ENCODE measurements at places on chromosomes 3 and 15.
A peak's percentile ranks its signal among the peaks of the same experiment; 100 is the strongest.

- H3K4me1 ChIP-seq = peaks cover 91% of the 10 kb centered on the region
- no peaks in the 10 kb centered on the region for H3K27me3 ChIP-seq
- H3K4me3 ChIP-seq = no peak overlapping the region
- DNase-seq = no peak
- H3K36me3 ChIP-seq = no peaks in the 10 kb centered on the region
- H3K27ac ChIP-seq = no peak overlapping the region
Observed at GRCh38 chr15:89098281-89098680, 10.0 kb downstream of the ABHD2 start.

DNA sequence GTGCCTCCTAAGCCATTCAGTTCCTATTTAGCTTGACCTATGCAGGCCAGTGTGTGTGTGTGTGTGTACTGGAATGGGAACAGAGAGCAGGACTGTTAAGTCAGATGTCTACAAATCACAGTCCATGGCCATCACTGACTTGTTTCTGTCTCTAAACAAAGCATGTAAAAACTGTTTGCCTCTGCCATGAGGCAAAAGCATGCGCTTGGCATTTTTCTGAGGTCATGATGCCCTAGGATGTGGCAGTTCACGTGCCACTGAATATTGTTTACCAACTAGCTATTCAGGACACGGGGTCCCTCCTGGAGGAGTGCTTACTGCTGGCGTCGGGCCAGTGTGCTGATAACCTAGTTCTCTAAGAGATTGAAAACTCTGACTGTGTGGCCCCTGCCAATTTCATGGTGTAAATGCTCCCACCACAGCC, 8.2 kb upstream of the ATP13A3 start:
- H3K27ac ChIP-seq = no peak overlapping the region
- H3K4me1 ChIP-seq = no peaks in the 10 kb centered on the region
- H3K27me3 ChIP-seq = no peaks in the 10 kb centered on the region
- no peak for DNase-seq
- H3K4me3 ChIP-seq = no peak overlapping the region

DNA sequence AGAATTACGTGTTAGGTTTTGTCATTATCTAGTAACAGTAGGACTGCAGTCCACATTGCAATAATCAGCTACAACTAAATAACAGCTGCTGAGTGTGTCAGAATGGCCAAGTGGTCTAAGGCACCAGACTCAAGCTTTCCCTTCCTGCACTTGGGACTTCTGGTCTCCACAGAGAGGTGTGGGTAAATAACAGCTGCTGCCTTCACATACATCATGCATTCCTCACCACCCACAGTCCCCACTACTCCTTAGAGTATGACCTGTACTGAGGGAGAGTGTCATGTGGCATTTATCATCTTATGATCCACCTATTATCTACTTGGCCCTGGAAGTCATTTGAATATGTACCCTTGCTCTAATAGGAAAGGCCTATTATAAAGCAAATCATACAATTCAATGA, 22.2 kb upstream of the ZMAT3 start:
- no peaks in the 10 kb centered on the region for H3K27me3 ChIP-seq
- no peak overlapping the region for H3K27ac ChIP-seq
- H3K4me1 ChIP-seq = no peaks in the 10 kb centered on the region
- H3K36me3 ChIP-seq = no peaks in the 10 kb centered on the region
- DNase-seq = no peak

GRCh38 chr3:194537732-194538247, 51.0 kb upstream of the ATP13A3 start:
- no peaks in the 10 kb centered on the region for H3K36me3 ChIP-seq
- H3K27me3 ChIP-seq = no peaks in the 10 kb centered on the region
- DNase-seq = peak; percentile 50
- H3K4me1 ChIP-seq = peaks cover 35% of the 10 kb centered on the region
- peak overlapping the region; percentile 83 for H3K27ac ChIP-seq

- H3K4me1 ChIP-seq = peaks cover 5% of the 10 kb centered on the region
- no peaks in the 10 kb centered on the region for H3K27me3 ChIP-seq
- no peak for DNase-seq
Observed at GRCh38 chr15:63288778-63289378, 11.5 kb downstream of the APH1B start.

GRCh38 chr3:50342813-50343633, 2.4 kb upstream of the RASSF1 start:
- H3K27me3 ChIP-seq = no peaks in the 10 kb centered on the region
- no peak overlapping the region for H3K4me3 ChIP-seq
- peaks cover 25% of the 10 kb centered on the region for H3K4me1 ChIP-seq
- no peak overlapping the region for H3K27ac ChIP-seq
- no peaks in the 10 kb centered on the region for H3K36me3 ChIP-seq
- DNase-seq = no peak

DNA sequence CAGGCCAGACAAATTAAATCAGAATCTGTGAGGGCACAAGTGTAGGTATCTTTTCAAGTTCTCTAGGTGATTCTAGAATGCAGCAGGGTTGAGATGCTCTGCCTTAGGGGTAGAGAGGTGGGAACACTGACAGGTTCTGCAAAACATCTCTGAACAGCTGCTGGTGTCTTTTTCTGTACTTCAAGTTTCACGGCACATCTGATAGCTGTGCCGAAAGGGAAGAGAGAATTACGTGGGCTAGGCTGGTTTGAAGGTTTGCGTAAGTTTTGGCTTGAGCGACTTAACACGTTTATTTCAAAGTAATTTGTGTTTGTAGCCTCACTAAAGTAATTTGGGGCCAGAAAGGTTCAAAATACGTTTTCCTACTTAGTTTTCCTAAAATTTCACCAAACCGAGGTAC, 22.5 kb downstream of the PXK start:
- peaks cover 8% of the 10 kb centered on the region for H3K4me1 ChIP-seq
- H3K4me3 ChIP-seq = no peak overlapping the region
- no peaks in the 10 kb centered on the region for H3K36me3 ChIP-seq
- no peaks in the 10 kb centered on the region for H3K27me3 ChIP-seq

DNA sequence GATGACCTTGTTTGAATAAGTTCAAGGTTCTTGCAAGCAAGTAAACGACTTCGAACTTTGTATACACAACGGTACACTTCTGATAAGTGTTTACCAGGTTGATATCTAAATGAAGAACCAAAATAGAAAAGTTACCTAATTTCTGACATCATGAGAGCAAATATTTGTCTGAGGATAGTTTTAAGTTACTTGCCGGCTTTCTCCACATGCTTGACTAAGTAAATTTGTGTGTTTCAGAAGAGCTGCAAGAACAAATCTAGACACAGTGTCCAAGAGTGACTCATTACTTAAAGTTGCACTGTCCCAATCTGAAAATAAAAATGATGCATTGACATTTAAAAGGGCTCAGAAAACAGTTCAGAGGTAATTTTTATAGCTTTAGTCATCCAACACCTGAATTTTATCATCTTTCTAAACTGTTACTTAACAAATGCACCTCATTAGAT, 115.1 kb downstream of the HERC1 start:
- no peak overlapping the region for H3K4me3 ChIP-seq
- H3K27me3 ChIP-seq = no peaks in the 10 kb centered on the region
- DNase-seq = no peak
- peaks cover 25% of the 10 kb centered on the region for H3K4me1 ChIP-seq
- H3K36me3 ChIP-seq = no peaks in the 10 kb centered on the region

- H3K4me3 ChIP-seq = no peak overlapping the region
- no peaks in the 10 kb centered on the region for H3K36me3 ChIP-seq
- H3K27me3 ChIP-seq = no peaks in the 10 kb centered on the region
- no peak overlapping the region for H3K27ac ChIP-seq
Observed at GRCh38 chr3:41370307-41370706, 171.0 kb downstream of the CTNNB1 start.

- no peak overlapping the region for H3K27ac ChIP-seq
- peaks cover 4% of the 10 kb centered on the region for H3K4me1 ChIP-seq
- H3K4me3 ChIP-seq = no peak overlapping the region
- no peaks in the 10 kb centered on the region for H3K27me3 ChIP-seq
- no peak for DNase-seq
Observed at GRCh38 chr15:70617076-70617910, 146.1 kb downstream of the UACA start.

DNA sequence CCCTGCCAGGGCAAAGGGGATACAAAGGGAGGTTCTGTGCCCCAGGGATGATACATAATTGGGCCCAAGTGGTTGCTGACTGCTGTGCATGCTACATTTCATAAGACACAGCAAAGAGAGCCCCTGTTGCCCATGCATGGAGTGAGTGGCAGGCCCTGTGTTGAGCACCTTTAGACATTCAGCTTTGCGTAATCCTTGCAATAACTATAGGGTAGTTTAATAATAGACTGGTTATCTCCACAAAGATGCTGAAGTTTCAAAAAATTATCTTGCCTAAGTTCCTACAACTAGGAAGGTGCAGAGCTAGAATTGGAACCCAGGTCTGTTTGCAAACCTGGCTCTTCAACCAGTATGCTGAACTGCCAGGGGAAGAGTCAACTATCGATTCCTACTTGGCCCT, 1.7 kb upstream of the OGG1 start:
- H3K27me3 ChIP-seq = no peaks in the 10 kb centered on the region
- peaks cover 33% of the 10 kb centered on the region for H3K36me3 ChIP-seq
- H3K27ac ChIP-seq = no peak overlapping the region

- H3K27ac ChIP-seq = no peak overlapping the region
- H3K36me3 ChIP-seq = no peaks in the 10 kb centered on the region
- H3K4me1 ChIP-seq = no peaks in the 10 kb centered on the region
Observed at GRCh38 chr3:113241292-113242095, 30.1 kb downstream of the BOC start.

- no peaks in the 10 kb centered on the region for H3K4me1 ChIP-seq
- H3K27me3 ChIP-seq = no peaks in the 10 kb centered on the region
- DNase-seq = no peak
- no peaks in the 10 kb centered on the region for H3K36me3 ChIP-seq
- H3K27ac ChIP-seq = no peak overlapping the region
- H3K4me3 ChIP-seq = no peak overlapping the region
Observed at GRCh38 chr3:182258538-182259177, 534.6 kb upstream of the ATP11B start.

DNA sequence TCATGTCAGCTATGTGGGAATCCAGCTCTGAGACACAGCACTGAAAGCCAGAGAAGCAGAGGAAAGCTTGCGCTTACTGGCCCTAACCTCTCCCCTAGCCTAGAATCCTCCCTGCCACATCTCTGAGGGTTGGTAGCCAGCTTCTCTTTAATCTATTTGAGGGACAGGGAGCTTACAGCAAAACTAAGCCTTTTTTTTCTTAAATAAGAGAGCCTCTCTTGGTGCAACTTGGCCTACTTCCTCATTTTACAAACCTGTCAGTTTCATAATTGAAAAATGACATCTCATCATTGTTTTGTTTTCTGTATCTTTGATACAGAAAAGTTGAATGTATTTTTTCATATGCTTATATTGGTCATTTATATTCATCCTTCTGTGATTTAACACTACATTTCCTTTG, 193.9 kb downstream of the ZNF621 start:
- no peak overlapping the region for H3K27ac ChIP-seq
- H3K27me3 ChIP-seq = no peaks in the 10 kb centered on the region
- peaks cover 9% of the 10 kb centered on the region for H3K4me1 ChIP-seq
- no peaks in the 10 kb centered on the region for H3K36me3 ChIP-seq

- H3K36me3 ChIP-seq = peaks cover 4% of the 10 kb centered on the region
- no peak overlapping the region for H3K27ac ChIP-seq
- peak; percentile 75 for DNase-seq
- no peak overlapping the region for H3K4me3 ChIP-seq
- peaks cover 20% of the 10 kb centered on the region for H3K4me1 ChIP-seq
Observed at GRCh38 chr3:12934431-12934830, 93.1 kb upstream of the RPL32 start.

DNA sequence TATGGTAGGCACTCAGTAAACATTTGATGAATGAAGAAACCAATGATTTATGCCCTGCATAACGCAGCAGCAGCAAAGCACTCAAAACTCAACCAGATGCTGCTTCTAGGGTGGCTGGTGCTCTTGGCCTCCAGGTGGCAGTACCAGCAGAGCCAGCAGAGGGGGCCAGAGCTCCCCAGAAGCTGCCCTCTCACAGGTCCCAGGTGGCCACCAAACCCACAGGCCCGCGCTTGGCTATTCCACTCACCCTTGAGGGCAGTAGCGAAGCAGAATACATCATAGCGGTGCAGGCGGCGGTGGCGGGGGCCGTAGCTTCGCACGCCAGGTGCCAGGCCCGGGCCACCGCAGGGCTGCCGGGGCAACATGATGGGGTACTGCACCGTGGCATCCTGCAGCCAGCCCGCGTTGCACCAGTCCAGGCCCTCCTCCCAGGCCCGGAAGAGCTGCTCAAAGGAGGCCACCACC, 16.6 kb downstream of the HAPLN3 start:
- peak; percentile 71 for DNase-seq
- H3K36me3 ChIP-seq = no peaks in the 10 kb centered on the region
- H3K27ac ChIP-seq = no peak overlapping the region
- no peaks in the 10 kb centered on the region for H3K4me1 ChIP-seq
- H3K4me3 ChIP-seq = no peak overlapping the region
- no peaks in the 10 kb centered on the region for H3K27me3 ChIP-seq

DNA sequence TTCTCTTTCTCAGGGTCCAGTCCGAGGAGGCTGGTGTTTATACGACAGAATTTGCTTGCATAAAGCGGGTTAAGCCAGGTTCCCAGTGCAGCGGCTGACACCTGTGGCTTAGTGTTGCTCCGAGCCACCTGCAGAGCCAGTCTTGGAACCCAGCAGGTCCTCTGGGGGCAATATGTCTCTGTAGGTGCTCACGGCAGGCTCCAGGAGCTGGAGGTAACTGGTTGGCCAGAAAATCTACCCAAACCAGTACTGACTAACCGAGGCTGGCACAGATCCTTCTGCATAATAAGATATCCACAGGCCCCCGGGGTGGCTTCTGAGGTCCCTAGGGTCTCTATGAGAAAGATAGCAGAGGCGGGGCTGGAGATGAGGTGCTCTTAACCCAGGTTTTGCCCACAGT, 3.2 kb downstream of the MGLL start:
- DNase-seq = no peak
- H3K4me1 ChIP-seq = peaks cover 38% of the 10 kb centered on the region
- no peaks in the 10 kb centered on the region for H3K36me3 ChIP-seq
- no peak overlapping the region for H3K27ac ChIP-seq

DNA sequence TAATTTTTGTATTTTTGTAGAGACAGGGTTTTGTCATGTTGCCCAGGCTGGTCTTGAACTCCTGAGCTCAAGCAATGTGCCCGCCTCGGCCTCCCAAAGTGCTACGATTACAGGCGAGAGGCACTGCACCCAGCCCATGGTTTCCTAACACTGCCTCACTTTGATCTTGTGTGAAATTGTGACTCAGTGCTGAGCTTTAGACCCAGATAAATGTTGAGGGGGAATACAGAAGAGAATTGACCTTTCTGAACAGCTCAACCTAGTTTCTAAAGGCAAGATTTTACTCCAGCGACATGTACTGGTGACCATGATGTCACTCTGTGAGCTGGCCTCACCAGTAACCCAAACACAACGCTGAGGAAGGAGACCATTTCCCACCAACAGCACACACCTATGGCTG, 73.5 kb downstream of the ATP1B3 start:
- H3K36me3 ChIP-seq = no peaks in the 10 kb centered on the region

DNA sequence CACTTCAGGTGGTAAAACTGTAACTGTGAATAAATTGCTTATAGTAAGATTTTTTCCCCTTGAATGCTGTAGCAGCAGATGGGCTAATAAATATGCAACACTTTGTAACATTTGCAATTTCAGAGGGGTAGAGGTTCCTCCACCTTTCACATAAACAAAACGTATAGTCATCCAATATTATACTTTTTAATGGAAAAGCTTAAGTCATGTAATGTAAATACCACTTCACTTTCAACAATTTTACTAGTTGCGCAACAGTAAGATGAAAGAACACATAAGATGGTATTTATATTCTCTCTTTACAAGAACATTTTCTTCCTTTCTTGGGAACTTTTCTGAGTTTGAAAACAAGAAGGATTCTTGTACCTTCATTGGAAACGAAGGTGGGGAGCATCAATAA, 56.6 kb upstream of the FAM3D start:
- H3K4me1 ChIP-seq = no peaks in the 10 kb centered on the region
- no peak for DNase-seq
- H3K36me3 ChIP-seq = no peaks in the 10 kb centered on the region
- H3K27ac ChIP-seq = no peak overlapping the region
- no peak overlapping the region for H3K4me3 ChIP-seq

Data from body of pancreas (tissue), 4 donors.